ENCODE measurements at places on chromosomes 1 and 21.
A peak's percentile ranks its signal among the peaks of the same experiment; 100 is the strongest.

- DNase-seq = no peak
These were observed 35.4 kb upstream of the AGPAT3 start for GRCh38 chr21:43829575-43830119.

GRCh38 chr1:32695098-32695904, 7.3 kb downstream of the SYNC start:
- no peak for DNase-seq

GRCh38 chr1:189607477-189608096, 870.1 kb downstream of the BRINP3 start:
- DNase-seq = no peak

GRCh38 chr1:109370712-109371340, 26.9 kb downstream of the SORT1 start:
- DNase-seq = no peak

DNA sequence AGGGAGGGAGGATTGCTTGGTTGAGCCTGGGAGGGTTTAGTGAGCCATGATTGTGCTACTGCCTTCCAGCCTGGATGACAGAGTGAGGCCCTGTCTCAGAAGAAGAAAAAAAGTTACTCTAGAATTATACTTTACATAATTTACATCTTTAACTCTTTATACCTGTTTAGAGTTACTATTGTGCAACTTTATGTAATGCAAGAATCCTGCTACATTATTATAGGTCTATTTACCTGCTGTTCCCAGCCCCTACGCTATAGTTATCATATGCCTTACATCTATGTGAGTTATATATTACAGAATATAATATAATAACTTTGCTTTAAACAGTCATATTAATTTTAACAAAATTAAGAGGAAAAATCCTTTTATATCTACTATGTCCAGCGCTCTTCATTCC, 14.3 kb downstream of the SDHB start:
- DNase-seq = no peak

- no peak for DNase-seq
These were observed 377.1 kb downstream of the LRRIQ3 start for GRCh38 chr1:73820843-73821242.

GRCh38 chr1:33641104-33641830, 168.8 kb downstream of the ZSCAN20 start:
- no peak for DNase-seq

GRCh38 chr1:177181280-177181630, 10.5 kb downstream of the BRINP2 start:
- DNase-seq = no peak

GRCh38 chr1:30929944-30930525, 21.5 kb upstream of the SDC3 start:
- DNase-seq = no peak

DNA sequence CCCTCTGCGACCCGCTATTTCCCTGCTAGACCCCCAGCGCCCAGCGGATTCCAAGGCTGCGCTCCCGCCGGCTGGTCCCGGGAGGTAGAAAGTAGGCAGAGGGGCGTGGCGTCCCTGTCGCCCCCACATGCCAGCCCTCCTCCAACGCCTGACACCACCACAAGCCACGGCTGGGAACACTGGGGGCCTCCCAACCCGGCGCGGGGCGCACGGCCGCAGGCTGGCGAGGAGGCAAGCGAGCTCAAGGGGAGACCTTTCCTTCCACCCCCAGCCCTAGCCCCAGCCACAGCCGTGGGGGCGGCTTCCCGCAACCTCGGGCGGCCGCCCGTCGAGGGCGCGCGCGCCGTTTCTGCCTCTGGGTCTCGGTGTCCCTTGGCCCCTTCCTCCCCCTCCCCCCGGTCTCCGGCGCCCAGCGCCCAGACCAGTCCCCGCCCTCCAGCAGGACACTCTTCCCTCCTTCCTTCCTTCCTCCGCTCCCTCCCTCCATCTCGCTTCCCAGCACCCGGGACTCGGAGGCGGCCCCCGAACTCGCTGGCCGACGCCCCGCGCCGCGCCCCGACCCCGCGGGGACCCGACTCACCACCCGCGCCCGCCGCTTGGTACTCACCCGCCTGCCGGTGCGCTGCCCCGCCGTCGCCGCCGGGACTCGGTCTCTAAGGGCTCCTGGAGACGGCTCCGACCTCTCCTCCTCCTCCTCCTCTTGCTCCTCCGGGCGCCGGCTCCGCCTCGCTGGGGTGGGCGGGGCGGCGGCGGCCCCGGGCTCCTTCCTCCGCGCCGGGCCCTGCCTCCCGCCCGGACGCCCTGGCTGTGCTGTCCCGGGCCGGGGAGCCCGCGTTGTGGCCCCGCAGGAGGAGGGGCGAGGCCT, at the start of gene GNG12:
TSS of gene GNG12 (minus strand) at position 731 of the 865 bp plus-strand sequence. CDS start 125,781 bp downstream, outside the sequence.
- no peak for DNase-seq

DNA sequence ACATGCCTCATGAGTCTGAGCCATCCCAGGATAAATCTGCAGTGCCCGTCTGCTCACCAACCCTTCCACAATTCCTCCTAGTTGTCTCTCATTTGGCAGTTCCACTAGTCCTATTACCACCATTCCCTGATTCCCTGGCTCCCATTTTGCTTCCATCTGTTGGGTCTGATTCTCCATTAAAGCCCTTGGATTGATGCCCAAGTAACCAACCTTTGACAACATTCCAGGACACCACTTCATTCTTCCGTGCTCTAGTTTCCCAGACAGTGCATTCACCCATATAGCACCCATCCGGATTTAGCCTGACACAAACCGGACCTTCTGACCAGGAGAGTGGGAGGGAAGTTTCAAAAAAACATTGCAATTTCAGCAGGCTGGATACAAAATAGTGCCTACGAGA, 189.4 kb upstream of the PALMD start:
- DNase-seq = peak; percentile 76

- DNase-seq = peak; percentile 91
These were observed 4.0 kb upstream of the CAP1 start for GRCh38 chr1:40036574-40036973.

- no peak for DNase-seq
These were observed 7.9 kb downstream of the AKT3 start for GRCh38 chr1:243842161-243842560.

DNA sequence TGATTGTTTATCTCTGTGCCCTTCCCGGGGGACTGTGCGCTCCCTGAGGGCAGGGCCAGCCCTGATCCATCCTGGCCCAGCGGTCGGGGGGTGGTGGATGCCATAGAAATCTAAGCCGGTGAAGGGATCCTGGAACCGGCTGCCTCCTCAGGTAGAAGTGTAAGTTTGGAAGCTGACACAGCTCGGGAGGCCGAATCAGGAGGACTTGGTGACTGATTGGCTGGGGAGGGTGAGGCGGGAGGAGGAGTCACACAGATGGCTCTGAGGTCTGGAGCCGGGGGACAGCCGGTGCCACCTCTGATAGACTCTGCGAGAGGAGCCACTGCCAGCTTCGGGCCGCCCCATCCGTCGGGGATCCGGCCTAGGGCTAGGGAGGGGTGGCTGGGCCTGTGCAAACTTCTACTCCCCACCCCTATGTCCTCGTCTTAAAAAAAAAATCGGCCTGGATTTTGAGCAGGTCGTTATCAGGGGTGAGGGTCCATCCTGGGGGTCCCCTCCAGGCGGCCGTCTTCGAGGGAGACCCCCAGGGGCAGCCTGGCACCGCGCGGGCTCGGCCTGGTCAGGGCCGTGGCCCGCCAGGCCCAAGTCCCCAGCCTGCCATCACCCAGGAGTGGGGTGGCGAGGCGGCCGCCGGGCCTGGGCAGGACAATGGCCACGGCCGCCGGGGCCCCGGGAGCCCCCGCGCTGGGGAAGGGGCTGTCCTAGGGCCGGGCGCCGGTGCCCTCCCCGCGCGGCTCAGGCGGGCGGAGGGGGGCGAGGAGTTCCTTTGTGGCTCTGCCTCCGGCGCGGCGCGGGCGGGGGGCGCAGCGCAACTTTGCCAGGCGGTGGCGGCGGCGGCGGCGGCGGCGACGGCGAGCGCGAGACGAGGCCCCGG, 708 bp upstream of the ZNF362 start:
- no peak for DNase-seq

GRCh38 chr1:4709641-4710040, 55.2 kb downstream of the AJAP1 start:
- no peak for DNase-seq

- no peak for DNase-seq
These were observed 18.0 kb upstream of the KPRP start for GRCh38 chr1:152739841-152740240.

Measured in NCI-H446 treated with DMSO at 0.1 percent for 48 hours (cell line).